Naive thymus-derived CD8-positive, alpha-beta T cell (primary cell): ENCODE measurements at places on chromosomes 11 and 22. TPM values are rescaled to one million over a fixed set of nuclear protein-coding genes. Genes with fewer than 3 reads are reported as not detected.

DNA sequence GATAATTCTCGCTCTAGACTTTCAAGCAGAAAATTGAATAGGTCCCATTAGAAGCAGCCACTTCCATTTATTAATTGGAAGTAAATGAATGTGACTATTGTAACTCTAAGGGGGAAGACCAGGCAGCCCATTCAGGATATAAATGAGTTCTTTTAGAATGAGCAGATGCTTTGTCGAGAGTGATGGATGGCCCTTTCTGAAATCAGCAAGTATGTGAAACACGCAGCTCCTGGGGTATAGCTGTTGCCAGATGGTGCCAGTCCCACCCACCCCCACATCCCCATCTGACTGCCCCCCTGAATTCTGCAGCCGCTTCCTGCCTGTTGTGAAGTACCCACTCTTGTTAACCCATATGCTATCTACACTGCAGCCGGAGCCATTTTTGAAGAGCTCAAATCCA is 3.7 kb downstream of the SLC15A3 start:
- no peak for DNase-seq

DNA sequence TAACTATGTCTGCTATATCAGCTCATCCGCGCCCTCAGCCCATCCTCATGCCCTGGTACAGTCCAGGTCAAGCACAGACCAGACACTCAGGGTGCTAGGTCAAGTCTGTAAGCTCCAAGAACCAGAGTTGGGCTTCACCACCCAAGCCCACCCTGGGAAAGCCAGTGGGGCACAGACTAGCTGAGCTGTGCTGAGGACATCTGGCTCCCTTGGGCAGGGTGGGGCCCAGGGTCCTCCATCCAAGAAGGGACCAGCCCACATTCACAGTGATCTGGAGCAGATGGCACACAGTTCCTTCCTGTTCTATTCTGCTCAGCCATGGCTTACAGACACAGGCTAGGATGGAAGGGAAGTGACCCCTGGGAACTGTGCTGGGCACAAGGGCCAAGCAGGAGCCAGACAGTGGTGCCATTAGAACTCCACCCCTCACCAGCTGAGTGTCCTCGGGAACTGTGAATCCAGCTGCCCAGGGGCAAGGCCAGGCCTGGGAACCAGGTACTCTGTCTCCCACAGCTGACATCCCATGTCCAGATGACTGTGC is 9.1 kb downstream of the P2RY6 start:
- DNase-seq = no peak

- DNase-seq = no peak
These were observed 20.6 kb downstream of the OSBPL5 start for GRCh38 chr11:3144296-3145205.

DNA sequence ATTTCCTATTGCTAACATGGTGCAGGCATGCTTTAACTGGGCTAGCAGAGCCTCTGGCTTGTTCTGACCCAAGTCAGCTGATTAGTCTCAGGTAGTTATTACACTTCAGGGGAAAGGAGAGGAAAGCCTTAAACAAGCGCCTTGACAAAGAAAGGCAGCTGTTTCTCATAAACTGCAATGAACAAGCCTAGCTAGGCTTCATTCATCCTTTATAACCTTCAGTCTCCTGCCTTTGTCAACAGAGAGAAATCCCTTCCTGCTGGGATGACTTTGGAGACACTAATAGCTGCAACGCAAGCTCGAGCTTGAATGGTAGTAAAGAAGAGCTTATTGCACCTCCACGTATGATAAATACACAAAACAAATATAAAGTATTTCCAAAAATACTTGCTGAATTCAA is 68.4 kb downstream of the CCDC34 start:
- no peak for DNase-seq

The C11orf42 gene
- total RNA-seq = not detected
